Fibroblast of skin of right biceps (primary cell): ENCODE measurements at places on chromosomes 12 and 14.

- DNase-seq: no peak
Measured at GRCh38 chr12:24047326-24047725, 97.9 kb upstream of the SOX5 start.

GRCh38 chr14:70884595-70885342 lies 22.5 kb upstream of the PCNX1 start:
- DNase-seq: no peak

DNA sequence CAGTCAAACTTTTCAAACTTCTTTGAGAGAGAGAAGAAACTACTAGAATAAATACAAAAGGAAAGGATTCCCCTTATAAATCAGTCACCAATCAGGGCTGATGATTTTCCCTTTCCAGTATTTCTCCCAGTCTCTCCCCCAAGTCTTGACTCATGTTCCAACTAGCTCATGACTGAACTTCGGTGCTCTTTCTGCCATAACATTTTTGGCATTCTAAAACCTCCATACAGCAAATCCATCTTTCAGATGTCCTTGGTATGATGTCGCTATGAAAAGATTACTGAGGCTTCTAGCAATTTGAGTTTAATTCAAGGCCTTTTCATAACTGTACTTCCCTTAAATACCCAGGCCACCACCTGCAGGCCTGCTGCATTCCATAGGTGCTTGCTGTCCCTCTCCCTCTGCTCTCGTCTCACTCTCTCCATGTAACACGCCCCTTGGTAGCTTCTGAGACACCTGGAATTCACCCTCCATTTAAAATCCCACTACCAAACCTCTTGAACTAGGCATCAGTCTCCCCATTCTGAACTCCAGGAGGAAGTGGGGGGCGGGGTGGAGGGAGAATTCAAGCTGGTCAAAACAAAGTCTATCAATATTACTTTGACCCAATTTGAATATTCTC lies 2.4 kb downstream of the PRKD1 start:
- peak; percentile 91 for DNase-seq

DNA sequence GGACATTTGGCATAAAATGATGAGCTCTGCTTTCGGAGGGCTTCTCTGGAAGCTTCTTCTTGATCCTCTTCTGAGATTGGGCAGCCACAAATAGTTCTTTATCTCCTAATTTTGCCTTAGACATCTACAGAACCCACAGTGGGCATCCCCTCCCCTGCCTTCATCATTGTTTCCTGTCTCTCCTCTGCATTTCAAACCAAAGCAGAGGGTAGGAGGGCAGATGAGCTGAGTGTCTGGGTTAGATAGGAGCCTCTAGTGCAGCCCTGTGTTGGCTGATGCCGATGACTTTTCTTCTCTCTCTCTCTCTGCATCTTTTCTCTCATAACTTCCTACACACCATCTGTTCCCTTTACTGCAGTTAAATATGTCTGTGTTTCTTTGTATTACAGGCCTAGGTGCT lies 8.5 kb upstream of the IL26 start:
- no peak for DNase-seq

- no peak for DNase-seq
Measured at GRCh38 chr14:30915596-30915995, 41.2 kb downstream of the COCH start.

- peak; percentile 51 for DNase-seq
Measured at GRCh38 chr12:51482929-51483697, 58.5 kb downstream of the SLC4A8 start.

GRCh38 chr12:132886529-132887477 lies 602 bp downstream of the CHFR start:
- peak; percentile 19 for DNase-seq

DNA sequence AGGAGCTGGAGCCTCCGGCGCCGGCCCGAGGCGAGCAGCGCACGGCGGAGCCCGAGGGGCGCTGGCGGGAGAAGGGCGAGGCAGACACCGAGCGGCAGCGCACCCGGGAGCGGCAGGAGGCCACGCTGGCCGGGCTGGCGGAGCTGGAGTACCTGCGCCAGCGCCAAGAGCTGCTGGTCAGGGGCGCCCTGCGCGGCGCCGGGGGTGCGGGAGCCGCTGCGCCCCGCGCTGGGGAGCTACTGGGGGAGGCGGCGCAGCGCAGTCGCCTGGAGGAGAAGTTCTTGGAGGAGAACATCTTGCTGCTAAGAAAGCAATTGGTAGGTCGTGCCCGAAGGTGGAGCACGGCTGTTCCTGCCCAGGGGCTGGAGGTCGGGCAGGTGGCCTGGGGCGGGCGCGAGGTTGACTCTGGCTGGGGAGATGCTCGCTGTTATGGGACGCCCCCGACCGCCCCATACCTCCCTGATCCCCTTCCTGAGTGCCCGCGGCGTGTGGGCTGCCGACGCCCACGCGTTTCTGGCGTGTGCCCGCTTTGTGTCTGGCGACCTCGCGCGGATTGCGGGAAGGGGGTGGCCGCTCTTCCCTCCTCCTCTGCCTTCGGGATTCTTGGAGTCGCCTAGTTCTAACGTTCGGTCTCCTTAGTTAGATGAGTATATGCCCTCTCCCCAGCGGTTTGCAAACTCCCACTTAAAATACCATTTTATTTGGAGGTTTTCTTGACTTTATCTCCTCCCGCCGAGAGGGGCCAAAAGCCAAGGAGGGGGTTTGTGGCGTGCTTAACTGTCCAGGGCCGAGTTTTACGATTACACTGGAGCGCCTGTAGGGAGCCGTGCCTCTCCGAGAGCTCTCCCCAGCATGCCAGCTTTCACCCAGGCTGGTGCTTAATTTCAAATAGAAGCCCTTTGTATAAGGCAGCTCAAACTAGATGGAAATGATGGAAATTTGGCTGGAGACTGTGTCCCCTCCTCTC lies 752 bp downstream of the DACT1 start:
- peak; percentile 40 for DNase-seq

GRCh38 chr12:64450711-64451486 lies 1.0 kb upstream of the TBK1 start:
- peak; percentile 21 for DNase-seq

DNA sequence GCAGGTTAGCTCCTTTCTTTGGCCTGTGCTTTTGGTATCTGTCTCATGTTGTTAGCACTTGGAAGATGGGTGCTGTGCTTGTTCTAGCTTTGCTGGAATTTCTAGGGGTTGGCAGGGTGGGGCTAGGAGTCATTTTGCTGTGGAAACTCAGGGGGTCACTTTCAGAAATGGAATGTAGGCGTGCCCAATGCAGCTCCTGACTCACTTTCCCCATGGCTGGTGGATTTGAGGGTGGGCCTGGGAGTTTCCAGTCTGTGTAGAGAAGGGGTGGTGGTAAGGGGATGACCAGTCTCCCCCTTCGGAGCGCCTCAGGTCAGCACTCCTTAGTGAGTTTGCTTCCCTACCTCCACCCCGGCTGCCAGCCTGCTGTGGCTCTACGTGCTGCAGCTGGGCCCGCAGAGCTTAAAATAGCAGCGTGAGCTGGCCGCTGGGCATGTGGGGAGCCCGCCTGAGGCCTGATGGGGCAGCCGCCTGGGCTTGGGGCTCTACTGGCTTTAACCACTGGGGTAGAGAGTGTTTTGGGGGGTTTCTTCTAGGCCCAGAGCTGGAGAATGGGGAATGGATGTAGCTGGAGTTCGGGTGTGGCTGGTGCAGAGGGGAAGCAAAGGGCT lies 108.2 kb downstream of the TSPAN9 start:
- DNase-seq: no peak

DNA sequence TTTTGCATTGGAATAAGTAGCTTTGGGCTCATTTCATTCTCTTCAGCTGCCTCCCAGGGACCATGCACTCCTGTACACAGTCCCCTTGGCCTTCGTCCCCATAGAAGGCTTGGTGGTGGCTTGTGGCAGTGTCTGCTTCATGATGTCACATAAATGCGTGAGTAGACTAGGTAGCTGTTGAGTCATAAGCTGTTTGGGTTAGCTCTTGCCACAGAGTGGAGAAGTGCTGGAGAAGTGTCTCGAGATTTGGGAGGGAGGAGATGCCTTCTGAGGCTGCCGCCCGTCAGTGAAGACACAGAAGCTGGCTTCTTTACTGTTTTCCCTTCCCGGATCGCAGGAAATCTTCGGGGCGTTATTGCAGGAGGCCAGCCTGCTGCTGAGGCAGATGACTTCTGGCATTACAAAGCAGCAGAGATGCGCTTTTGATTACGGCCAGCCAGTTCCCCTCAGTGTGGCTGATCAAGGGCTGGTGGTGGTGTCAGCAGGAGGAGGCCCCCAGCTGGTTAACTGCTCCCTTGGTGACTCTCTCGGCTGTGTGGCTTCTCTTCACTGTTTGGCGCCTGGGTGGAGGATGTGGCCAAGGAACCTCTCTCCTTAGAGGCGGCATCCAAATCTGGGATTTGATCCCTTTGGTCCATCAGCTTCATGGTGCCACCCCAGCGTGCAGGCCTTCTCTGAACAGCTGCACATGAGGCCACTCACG lies 67.6 kb downstream of the AACS start:
- peak; percentile 28 for DNase-seq

- DNase-seq: peak; percentile 99
Measured at GRCh38 chr12:115155665-115156645, 472.0 kb upstream of the TBX3 start.

GRCh38 chr12:597926-598568 lies 65.2 kb downstream of the NINJ2 start:
- no peak for DNase-seq

GRCh38 chr12:125178222-125178621 lies 113.0 kb downstream of the AACS start:
- DNase-seq: no peak

GRCh38 chr14:26963711-26964110 lies 365.9 kb upstream of the NOVA1 start:
- DNase-seq: peak; percentile 44
